ENCODE measurements at places on chromosomes 5 and 9.
A peak's percentile ranks its signal among the peaks of the same experiment; 100 is the strongest.

DNA sequence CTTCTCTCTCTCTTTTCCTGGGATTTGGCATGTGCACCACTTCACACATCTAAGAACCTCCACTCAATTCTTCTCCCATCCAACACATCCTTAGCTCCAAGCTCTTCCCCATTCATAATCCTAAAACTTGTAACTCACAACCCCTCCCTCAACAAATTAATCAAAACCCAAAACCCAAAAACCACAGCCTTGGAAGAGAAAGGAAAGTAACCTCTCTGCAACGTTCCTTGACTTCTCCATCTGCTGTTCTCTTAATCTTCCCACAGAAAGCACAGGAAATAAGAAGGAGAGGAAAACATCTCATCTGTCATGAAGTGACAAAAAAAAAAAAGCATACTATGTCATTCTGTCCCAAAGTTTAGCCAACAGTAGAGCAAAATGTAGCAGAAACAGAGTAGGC, 66.2 kb downstream of the DRD1 start:
- no peaks in the 10 kb centered on the region for H3K36me3 ChIP-seq
- H3K4me1 ChIP-seq, result peaks cover 9% of the 10 kb centered on the region
- DNase-seq, result no peak
- H3K27ac ChIP-seq, result no peak overlapping the region

- no peak for DNase-seq
- no peaks in the 10 kb centered on the region for H3K27me3 ChIP-seq
- H3K36me3 ChIP-seq, result no peaks in the 10 kb centered on the region
- no peaks in the 10 kb centered on the region for H3K4me1 ChIP-seq
Measured at GRCh38 chr5:110251366-110251765, 475.1 kb downstream of the TMEM232 start.

- H3K4me1 ChIP-seq, result peaks cover 13% of the 10 kb centered on the region
- DNase-seq, result no peak
- peak overlapping the region; percentile 35 for H3K27ac ChIP-seq
- H3K36me3 ChIP-seq, result peaks cover 20% of the 10 kb centered on the region
- no peaks in the 10 kb centered on the region for H3K27me3 ChIP-seq
- H3K4me3 ChIP-seq, result no peak overlapping the region
Measured at GRCh38 chr9:122033775-122034373, 59.2 kb downstream of the TTLL11 start.

GRCh38 chr9:680106-680505, 161.4 kb upstream of the DMRT1 start:
- H3K4me1 ChIP-seq, result no peaks in the 10 kb centered on the region
- H3K4me3 ChIP-seq, result no peak overlapping the region
- H3K27ac ChIP-seq, result no peak overlapping the region
- H3K36me3 ChIP-seq, result no peaks in the 10 kb centered on the region

DNA sequence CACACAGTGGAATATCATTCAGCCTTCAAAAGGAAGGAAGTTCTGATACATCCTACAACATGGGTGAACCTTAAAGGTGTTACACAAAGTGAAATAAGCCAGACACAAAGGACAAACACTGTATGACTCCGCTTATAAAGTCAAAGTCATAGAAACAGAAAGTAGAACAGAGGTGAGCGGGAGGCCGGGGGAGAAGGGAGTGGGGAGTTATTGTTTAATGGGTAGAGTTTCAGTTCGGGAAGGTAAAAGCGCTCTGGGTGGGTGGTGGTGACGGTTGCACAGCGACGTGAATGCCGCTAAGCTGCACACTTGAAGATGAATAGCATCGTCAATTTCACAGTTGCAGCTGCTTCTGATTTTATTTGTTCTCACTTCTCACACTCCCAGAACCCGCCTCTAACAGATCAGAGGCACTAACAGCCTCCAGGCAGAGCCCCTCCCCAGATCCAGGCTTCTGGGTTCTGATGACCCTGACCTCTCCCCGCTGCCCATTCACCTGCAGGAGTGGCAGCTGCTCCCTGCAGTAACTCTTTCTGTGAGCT, 34.1 kb downstream of the BNIP1 start:
- H3K36me3 ChIP-seq, result no peaks in the 10 kb centered on the region
- no peak overlapping the region for H3K4me3 ChIP-seq
- no peak for DNase-seq
- no peak overlapping the region for H3K27ac ChIP-seq
- no peaks in the 10 kb centered on the region for H3K27me3 ChIP-seq

GRCh38 chr9:16519001-16519400, 351.5 kb downstream of the BNC2 start:
- DNase-seq, result no peak
- H3K27me3 ChIP-seq, result no peaks in the 10 kb centered on the region

DNA sequence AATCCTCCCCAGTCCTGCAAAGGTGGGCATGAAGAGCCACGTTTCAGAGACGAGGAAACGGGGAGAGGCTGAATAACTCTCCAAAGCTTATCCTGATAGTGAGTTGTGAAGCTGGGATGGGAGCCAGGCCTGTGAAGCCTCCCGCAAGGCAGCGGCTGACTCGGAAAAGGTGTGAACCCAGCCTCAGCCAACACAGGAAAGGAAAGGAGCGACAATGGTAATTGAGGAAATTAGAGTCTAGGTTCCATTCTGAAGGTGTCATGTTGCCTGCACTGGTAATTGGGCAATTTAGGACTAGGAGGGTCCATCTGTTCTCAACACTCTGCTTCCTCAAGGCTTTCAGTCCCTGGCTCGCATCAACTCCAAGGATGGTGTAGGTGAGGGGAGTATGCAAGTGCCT, 83.4 kb downstream of the LIFR start:
- no peaks in the 10 kb centered on the region for H3K36me3 ChIP-seq
- no peaks in the 10 kb centered on the region for H3K27me3 ChIP-seq

DNA sequence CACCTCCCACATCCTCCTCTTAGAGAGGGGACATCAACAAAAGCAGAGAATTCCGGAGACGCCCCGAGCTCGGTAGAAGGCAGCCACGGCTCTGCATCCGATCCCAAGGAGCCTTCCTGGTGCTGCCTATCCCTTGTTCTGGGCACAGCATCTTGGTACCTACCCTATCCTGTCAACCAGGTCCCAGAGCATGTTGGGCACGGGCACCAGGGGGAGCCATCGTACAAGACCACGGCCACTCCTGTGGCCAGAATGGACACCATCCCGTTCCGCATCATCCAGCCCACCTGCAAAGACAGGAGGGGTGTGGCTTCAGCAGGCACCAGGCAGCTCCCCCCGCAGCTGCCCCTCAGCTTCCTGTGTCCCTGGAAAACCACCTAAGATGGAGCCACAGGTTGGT, 62.7 kb upstream of the ZNF354A start:
- H3K4me3 ChIP-seq, result no peak overlapping the region
- no peak overlapping the region for H3K27ac ChIP-seq
- DNase-seq, result peak; percentile 17
- no peaks in the 10 kb centered on the region for H3K4me1 ChIP-seq

- no peaks in the 10 kb centered on the region for H3K4me1 ChIP-seq
- DNase-seq, result no peak
- H3K27me3 ChIP-seq, result no peaks in the 10 kb centered on the region
- H3K4me3 ChIP-seq, result no peak overlapping the region
Measured at GRCh38 chr9:121308765-121309164, 40.8 kb downstream of the GSN start.

GRCh38 chr5:171495122-171495700, 75.8 kb downstream of the FGF18 start:
- no peak overlapping the region for H3K4me3 ChIP-seq
- H3K36me3 ChIP-seq, result no peaks in the 10 kb centered on the region
- peak overlapping the region; percentile 78 for H3K27ac ChIP-seq
- H3K27me3 ChIP-seq, result no peaks in the 10 kb centered on the region
- H3K4me1 ChIP-seq, result peaks cover 40% of the 10 kb centered on the region

- peak overlapping the region; percentile 95 for H3K27ac ChIP-seq
- peaks cover 83% of the 10 kb centered on the region for H3K36me3 ChIP-seq
- no peak for DNase-seq
Measured at GRCh38 chr9:121322037-121322736, 47.9 kb downstream of the STOM start.

DNA sequence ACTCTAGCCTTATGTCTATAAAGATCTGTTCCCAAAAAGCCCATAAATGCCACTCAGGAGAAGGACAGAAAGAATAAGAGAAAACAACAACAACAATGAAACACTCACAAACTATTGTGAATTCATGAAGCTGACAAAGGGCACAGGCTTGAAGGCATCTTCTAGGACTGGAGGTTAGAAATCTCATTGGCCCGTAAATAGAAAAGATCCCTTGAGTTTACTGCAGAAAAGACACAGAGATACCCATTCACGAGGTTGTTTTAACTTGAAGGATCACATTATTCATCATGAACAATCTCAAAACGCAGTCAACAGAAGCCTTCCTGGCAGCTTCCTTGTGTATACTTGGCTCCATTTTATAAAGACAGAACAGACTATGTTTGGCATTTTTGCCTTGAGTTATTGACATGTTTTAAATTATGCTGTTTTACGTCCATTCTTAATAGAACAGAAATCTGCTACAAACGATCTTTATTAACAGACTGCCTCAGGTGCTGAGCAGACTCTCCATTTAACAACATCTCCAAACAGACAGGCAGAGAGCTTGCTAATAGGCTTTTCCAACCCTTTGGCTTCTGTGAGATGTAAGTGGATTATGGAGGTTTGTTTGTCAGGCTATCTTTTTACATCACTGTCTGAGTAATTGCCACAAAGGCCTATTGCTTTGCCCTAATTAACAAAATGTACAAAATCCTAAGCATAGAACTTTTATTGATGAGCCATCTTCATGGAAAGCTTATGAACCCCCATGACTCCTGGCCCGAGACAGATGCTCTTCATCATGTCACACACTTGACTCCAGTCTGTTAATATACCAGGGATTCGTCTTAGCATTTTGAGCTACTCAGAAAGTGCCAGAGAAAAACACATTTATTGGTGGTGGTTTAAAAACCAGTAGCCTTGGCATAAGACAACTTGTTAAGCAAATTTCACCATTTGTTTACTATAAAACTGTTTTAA, 735.3 kb upstream of the ZNF608 start:
- no peak for DNase-seq
- H3K4me3 ChIP-seq, result no peak overlapping the region
- H3K27ac ChIP-seq, result peak overlapping the region; percentile 8
- no peaks in the 10 kb centered on the region for H3K27me3 ChIP-seq
- H3K4me1 ChIP-seq, result peaks cover 19% of the 10 kb centered on the region

DNA sequence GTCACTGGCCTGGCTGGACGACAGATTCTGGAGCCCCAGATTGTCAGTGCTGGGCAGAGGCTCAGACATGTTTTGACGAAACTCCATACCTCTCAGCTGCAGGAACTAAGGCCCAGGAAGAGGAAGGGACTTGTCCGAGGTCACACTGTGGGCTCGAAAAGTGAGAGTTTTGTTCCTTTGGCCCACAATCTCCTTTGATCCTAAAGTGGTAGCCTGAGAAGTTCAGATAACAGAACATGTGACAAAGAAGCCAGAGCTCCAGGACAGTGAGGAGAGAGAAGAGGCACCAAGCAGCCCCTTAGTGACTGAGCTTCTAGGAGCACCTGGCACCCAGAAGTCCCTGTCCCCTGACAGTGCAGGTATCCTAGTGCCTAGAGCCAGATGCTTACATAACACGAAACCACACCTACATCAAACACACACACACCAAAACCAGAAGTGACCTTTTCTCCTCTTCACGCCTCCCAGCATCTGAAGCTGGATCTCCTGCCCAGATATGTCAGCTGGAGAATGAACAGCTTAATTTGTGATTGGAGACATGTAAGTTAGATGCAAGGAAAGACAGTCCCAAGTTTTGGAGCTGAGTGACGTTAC, 88.9 kb downstream of the ADRB2 start:
- no peak for DNase-seq
- H3K4me3 ChIP-seq, result no peak overlapping the region
- no peaks in the 10 kb centered on the region for H3K27me3 ChIP-seq
- no peaks in the 10 kb centered on the region for H3K4me1 ChIP-seq
- H3K36me3 ChIP-seq, result no peaks in the 10 kb centered on the region

DNA sequence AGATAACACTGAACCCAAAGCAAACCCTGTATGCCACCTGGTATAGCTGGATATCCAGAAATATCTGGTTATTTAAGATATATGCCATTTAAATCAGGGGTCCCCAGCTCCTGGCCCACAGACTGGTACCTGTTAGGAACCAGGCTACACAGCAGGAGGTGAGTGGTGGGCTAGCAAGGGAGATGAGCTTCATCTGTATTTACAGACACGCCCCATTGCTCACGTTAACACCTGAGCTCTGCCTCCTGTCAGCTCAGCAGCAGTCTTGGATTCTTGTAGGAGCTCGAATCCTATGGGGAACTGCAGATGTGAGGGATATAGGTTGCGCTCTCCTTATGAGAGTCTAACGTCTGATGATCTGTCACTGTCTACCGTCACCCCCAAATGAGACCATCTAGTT, 646.6 kb downstream of the TLE4 start:
- no peaks in the 10 kb centered on the region for H3K36me3 ChIP-seq
- no peaks in the 10 kb centered on the region for H3K4me1 ChIP-seq
- no peaks in the 10 kb centered on the region for H3K27me3 ChIP-seq
- DNase-seq, result no peak

DNA sequence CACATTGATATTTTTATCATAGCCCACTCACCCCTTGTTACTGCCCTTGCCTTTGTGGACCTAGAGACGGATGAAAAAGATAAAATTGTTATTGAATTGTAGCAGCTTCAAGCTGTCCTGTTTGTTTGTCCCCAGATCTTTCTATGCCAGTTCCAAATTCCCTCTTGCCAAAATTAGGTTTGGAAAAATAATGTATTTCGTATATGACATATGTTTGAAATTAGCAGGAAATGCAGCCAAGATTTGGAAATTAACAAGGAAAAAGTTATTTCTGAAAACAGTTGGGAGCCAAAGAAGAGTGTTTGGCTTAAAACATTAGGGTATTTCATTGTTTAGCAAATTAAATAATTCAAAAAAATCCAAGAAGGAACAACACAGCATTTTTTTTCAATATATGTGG, 33.5 kb downstream of the SPATA31D1 start:
- DNase-seq, result no peak
- H3K27ac ChIP-seq, result no peak overlapping the region
- H3K4me1 ChIP-seq, result no peaks in the 10 kb centered on the region
- no peak overlapping the region for H3K4me3 ChIP-seq
- H3K36me3 ChIP-seq, result no peaks in the 10 kb centered on the region

DNA sequence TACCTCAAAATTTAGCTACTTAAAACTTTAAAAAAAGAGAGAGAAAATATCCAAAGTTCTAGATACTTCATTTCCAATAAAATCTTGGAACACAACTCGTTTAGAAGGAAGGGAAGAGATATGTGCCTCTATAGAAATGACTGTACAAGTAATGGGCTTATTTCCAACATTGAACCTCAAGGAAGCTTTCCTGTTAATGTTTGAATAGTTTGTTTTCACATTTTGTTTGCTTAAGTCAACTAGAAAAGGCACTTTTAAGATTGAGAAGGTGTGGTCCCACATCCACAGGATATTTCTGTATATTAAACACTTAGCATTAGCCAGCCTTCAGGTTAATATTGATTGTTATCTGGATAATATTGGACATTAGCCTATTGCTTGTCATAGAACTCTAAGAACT, 384.7 kb downstream of the PTPRD start:
- no peak overlapping the region for H3K4me3 ChIP-seq
- H3K27ac ChIP-seq, result no peak overlapping the region
- no peaks in the 10 kb centered on the region for H3K4me1 ChIP-seq
- DNase-seq, result no peak
- no peaks in the 10 kb centered on the region for H3K36me3 ChIP-seq

- H3K4me3 ChIP-seq, result no peak overlapping the region
- DNase-seq, result no peak
- peaks cover 13% of the 10 kb centered on the region for H3K27me3 ChIP-seq
- H3K4me1 ChIP-seq, result peaks cover 16% of the 10 kb centered on the region
Measured at GRCh38 chr5:177361418-177362291, 3.9 kb downstream of the RGS14 start.
